ENCODE measurements at places on chromosomes 6 and 20.

- no peak for DNase-seq
Measured at GRCh38 chr6:11770546-11771466, 7.8 kb downstream of the ADTRP start.

GRCh38 chr6:157541618-157542413 lies 160.8 kb downstream of the ZDHHC14 start:
- DNase-seq, result no peak

DNA sequence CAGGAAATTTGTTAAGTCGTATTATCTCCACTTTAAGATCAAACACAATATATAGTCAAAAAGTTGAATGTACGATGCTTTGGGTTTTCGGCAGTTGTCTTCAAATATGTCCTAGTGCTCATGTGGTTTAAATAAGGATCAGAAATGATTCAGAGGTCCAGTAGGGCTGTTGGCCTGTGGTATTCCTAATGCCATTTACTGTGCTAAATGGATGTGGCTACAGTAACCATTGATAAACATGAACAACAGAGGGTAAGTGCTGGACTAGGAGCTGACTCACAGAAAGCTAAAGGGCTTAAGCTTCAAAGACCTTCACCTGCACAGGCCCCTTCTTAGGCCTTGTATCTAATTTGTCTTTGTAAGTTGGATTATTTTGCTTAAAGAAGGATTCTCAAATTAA lies 80.5 kb upstream of the TPD52L1 start:
- no peak for DNase-seq

GRCh38 chr6:151179321-151179720 lies 60.4 kb upstream of the AKAP12 start:
- no peak for DNase-seq

DNA sequence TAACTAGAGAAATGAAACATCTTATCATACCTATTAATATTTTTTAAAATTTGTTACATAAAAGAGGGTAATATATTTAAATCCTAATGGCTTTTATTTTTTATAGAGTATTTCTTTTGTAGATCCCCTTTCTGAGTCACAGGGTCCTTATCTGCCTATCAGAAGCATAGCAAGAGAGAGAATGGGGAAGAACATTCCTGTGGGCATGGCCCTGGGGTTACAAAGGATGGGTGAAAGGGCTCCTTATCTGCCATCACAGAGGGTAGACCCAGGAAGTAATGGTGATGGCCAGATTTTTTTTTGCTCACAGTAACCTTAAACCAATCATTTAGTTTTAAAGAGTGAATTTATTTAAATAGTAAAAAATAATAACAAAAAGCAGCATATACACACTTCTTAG lies 582.1 kb upstream of the HTR1E start:
- no peak for DNase-seq

DNA sequence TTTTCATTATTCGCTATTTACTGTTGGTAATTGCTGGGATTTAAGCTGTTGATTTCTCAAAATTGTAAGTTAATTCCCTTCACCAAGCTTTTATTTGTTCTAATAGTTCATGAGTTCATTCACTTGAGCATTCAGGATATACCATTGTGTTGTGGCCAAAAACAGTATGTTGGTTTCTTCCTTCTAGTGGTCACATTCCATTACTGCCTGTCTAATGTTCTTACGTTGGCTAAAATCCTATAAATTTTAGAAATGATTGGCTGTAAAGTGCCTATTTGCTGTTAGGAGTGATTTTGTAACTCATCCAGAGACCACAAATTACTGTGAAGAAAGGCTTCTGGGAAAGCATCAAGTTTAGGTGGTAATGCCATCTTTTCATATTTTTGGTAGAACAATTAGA lies 76.3 kb downstream of the FARS2 start:
- no peak for DNase-seq

DNA sequence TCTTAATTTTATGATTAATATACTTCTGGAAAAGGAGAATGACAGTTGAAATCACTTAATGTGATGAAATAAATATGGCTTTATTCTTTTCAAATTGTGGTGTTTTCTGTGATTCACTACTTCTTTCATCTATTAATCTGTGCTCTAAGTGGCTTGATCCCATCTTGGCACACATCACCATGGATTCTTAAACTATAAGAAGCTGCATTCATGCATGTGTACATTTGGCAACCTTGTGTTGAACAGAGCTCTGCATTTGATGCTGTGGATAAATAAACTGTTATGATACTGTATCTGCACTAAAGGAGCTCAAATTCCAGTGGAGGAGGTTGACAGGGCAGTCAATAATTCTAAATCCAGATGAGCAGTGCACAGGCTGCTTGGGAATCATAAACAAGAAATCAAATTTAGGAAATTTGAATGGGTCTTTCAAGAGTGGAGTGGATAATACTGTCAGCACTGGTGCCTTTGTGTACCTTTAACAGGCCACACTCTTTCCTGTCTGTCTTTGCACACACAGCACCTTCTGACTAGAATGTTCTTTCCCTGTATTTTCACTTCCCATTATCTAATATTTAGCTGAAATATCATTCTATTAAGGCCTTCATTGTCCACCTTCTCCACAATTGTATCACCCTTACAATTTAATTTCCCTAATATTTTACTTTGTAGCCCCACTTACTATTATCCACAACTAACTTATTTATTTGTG lies 252.9 kb downstream of the GRM1 start:
- DNase-seq, result no peak

- DNase-seq, result no peak
Measured at GRCh38 chr6:169539176-169539897, 162.5 kb downstream of the WDR27 start.

DNA sequence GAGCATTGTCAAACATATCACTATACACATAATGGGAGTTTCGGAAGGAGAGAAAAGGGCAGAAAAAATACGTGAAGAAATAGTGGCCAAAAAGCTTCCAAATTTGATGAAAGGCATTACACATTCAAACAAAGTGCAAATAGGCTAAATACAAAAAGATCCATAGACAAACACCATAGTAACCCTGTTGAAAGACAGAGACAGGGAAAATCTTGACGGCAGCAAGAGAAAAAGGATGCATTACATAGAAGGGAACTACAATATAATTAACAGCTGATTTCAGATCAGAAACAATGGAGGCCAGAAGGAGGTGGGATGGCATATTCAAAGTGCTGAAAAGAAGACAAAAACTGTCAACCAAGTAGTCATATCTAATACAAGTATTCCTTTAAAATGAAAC lies 170.8 kb downstream of the MRPL14 start:
- no peak for DNase-seq

GRCh38 chr6:98039443-98039842 lies 756.4 kb upstream of the MMS22L start:
- DNase-seq, result no peak

- DNase-seq, result no peak
Measured at GRCh38 chr6:55182016-55182650, 7.8 kb downstream of the HCRTR2 start.

DNA sequence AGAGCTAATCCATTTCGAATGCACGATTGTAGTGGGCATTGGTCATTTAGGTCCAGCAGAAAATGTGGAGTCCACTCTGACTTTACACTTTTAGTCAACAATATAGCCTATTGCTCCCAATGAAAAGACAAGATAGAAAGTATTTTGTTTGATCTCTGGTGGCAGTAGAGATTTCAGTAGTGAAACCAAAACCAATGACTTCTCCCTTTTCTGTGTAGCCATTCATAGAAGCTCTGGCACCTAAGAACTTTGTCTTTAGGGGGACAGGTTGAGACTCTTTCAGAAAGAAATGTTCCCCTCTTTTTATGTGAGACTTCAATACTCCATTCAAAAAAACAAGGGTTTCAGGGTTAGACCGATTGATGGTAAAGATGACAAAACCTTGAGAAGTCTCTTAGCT lies 510.8 kb upstream of the POU3F2 start:
- DNase-seq, result no peak

DNA sequence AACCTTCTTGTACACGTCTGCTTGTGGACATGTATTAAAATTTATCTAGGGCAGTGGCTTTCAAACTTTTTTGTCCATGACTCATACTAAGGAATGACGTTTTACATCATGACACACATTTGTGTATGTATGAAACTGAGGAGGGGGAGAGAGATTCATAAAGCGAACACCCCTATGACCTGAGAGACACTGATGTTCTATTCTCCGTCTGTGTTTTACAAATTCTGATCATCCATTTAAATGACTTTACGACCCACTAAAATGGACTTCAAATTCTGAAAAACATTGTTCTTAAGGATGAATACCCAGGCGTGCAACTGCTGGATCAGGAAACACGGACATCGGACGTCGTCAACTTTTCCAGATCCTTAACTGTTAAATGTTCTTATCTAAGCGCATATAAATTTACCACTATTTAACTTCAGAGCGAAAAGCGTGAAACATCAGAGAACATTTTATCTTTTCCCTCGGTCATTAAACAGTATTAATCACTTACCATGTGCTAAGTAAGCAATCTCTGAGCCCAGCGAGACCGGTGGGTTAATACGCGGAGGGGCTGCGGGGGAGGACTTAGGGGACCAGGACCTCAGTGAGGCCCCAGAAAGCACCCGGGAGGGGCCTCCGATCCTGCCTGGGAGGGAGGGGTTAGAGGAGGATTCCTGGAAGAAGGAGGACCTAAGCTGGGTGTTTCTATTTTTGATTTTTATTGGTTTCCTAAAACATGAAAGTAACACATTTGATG lies 1.2 kb downstream of the PLAGL1 start:
- DNase-seq, result no peak

DNA sequence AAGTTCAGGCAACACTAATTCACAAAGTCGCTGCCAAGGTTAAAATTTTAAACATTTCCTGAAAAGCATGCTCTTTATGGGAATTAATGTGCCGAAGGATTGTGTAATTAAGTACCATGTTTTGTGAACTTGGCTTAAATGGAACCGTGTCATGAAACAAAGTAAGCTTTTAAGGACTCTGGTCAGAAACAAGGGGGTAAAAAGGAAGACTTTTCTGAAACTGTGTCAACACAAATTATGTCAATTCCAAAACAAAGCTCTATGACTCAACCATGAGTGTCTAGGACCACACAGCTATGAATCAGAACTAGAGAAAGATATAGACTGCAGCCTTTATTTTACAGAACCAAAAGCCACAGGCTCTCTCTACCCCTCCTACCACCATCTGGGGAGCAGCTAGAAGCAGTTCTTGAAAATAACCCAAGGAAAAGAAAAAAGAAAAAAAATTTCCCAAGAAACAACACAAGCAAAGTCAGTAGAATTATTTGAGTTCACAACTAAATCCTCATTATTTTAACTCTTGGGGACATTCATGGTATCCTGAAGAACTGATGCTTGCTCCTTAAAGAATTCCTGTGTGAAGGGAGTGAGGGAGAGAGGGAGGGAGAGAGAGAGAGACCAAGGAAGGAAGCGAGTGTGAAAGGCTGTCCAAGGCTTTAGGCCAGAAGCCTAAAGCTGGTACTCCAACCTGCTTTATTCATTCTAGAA lies 81.9 kb downstream of the ZMYND8 start:
- no peak for DNase-seq

DNA sequence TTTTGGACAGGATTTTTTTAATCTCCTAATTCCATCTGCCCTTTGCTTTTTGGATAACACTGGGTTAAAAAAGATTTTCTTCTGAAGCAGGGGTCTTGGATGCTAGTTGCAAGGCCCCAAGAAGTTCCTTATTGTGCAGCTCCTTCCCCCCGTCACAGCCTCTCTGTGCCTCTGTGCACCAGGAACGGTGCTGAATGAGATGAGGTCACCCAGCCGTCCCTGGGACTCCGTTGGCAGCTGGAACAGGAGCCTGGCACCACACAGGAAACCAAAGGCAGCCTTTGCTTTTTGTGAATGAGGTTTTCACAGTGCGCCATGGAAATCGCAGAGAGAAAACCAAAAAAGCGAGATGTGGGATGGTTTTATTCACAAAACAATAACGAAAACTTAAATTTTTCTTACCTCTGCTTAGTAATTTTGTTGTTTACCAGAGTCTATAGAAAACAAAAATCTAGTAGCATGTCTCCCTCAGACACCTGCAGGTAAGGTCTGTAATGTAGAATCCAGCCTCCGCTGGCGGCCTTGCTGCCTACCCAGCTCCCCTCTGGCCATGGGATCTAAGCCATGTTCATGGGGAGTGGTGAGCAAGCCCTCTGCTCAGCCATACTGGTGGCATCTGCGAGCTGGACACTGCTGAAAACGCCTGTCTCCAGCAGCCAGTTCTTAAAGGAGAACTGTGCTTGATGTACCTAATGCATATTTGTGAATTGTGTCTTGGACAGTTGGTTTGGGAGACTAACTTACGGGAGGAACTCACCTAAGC lies 40.4 kb upstream of the SYNJ2 start:
- no peak for DNase-seq

- DNase-seq, result no peak
Measured at GRCh38 chr6:38695227-38695900, 7.6 kb downstream of the GLO1 start.

DNA sequence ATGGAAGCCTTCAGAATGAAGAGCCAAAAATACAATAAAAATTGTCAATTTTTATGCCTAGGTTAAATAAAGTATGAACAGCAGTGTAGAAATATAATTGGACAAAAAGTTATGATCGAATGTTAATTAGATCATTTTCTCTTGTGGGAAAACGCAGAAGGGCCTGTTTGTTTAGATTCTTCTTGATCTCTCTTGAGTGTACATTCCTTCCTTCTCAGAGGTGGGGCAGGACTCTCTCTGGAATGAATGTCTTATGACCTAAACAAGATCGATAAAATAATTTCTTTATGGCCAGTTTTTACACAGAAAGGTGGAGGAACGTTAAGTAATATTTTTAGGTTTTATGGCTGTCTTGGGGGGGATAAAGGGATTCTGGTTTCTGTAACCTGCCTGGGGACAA lies 500.1 kb upstream of the MARCKS start:
- DNase-seq, result no peak

DNA sequence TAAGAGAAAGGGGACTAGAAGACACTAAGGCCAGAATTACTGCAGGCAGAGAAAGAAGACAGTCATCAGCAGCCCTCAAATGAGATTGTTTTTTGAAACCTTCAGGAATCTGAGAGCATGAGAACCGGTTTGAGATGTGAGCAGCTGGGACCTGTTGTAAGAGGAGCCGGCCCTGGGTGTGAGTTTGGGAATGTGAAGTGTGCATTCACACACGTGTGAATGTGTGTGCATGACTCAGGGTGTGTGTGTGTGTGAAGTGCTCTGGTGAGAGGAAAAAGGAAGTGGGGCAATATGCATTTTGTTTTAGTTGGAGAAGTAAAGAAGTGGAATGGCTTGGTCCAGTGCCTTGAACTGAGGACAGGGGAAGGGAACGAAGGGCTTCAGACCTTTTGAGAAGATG lies 4.3 kb downstream of the SCUBE3 start:
- no peak for DNase-seq

DNA sequence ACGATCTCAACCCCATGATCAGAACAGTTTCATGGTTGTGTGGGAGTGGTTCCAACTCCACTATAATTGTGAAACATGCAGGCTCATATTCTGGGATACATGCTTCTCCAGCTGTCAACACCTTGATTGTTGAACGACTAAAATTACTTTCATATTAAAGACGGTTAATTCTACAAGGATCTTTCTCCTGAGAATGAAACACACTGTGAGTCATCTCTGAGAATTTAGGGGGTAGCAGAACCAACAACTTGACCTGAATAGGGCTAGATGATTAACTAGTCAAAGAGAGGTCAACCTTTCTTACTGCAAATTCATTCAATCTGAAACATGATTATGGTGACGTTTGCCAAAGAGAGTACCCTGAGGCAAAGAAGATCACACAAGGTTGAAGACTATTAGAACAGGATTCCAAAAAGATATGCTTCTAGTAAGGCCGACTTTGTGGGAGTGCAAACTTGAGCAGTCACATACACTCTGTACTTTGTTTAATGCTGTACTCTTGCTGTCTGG lies 175.2 kb upstream of the CITED2 start:
- no peak for DNase-seq

All from T-helper 1 cell (primary cell).